ENCODE measurements at places on chromosomes 4 and X.

DNA sequence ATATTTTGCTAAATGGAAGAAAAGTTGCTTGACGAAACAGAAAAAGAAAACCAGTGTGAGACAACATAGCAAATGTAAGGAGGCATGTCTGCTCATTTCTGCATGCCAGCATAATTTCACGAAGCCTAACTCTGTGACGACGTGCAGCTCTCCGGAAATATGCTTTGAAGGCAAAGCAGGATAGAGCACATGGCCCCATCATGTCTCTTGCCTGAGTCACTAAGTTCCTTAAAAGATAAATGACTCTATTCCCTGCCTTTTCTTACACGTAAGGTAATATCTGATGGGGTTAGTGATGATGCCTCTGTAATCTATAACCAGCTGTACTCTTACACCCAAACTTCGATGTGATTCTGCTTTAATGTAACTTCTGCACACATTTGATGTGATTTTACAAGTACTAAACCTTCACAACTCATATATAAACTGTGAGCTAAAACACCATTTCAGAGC lies 64.5 kb downstream of the ANXA3 start:
- no peak for DNase-seq

DNA sequence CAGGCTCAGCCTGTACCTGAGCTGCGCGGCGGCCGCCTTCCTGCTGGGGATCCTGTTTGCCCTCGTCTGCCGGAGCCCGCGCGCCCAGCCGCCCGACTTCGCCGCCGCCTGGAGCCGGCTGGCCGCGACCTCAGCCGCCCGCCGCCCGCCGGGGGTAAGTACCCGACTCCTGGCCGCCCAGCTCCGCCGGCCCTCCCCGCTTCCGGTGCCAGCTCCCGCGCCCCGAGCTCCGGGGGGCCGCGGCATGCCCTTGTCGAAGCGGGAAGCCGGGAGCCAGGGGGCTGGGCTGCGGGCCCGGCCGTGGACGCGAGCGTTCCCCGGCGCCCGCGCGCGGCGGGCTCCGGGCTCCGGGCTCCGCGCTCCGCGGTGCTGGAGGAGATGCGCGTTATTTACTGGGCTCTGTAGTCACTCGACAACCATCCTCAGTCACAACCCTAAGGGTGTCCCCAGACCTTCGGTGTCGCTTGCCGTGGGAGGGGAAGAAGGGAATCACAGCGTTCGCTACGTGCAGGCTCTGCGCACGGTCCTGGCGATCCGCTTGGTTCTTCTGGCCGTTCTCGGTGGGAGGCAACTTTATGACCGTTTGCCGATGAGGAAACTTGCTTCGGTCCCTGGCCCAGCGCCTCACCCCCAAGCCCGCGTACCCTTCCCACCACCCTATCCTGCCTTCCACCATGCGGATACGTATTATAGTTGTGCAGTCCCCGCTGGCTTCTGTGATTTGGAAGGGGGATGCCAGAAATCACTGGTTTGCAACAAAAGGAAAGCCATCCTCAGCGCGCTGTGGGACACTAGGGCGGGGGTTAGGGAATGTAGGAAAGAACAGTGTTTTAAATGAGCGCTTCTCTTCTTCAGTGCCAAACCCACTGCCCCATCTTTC lies 944 bp downstream of the SNX25 start:
- peak; percentile 55 for DNase-seq

DNA sequence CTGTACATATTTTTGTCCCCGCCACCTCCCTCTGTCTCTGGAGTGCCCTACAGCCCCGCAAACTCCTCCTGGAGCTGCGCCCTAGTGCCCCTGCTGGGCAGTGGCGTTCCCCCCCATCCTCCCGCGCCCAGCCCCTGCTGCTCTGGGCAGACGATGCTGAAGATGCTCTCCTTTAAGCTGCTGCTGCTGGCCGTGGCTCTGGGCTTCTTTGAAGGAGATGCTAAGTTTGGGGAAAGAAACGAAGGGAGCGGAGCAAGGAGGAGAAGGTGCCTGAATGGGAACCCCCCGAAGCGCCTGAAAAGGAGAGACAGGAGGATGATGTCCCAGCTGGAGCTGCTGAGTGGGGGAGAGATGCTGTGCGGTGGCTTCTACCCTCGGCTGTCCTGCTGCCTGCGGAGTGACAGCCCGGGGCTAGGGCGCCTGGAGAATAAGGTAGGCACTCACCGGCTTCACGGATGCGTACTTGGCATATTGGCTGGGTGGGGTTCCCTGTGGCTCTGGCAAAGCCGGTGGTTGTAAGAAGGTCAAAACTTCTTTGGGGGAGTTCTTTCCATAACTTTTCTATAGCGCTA lies 653 bp downstream of the HHIP start:
- DNase-seq: no peak

DNA sequence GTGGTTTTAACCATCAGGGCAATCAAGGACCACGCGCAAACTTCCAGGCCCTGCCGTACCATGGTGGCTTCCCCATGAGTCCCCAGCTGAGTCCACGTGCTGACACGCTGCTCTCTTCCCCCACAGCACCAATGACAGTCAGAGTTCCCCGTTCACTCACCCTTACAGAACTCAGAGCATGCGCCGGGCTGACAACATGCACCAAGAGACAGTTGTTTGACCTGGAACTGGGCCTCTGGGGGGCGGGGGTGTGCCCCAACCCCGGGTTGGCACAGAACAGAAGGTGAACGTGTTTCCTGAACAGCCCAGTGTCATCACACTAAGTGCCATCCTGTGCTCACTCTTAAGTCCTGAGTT lies 29.4 kb downstream of the IRF2 start:
- peak; percentile 41 for DNase-seq
